Naive thymus-derived CD4-positive, alpha-beta T cell (primary cell): ENCODE measurements at places on chromosomes 2 and 18. TPM values are rescaled to one million over a fixed set of nuclear protein-coding genes. Genes with fewer than 3 reads are reported as not detected.

DNA sequence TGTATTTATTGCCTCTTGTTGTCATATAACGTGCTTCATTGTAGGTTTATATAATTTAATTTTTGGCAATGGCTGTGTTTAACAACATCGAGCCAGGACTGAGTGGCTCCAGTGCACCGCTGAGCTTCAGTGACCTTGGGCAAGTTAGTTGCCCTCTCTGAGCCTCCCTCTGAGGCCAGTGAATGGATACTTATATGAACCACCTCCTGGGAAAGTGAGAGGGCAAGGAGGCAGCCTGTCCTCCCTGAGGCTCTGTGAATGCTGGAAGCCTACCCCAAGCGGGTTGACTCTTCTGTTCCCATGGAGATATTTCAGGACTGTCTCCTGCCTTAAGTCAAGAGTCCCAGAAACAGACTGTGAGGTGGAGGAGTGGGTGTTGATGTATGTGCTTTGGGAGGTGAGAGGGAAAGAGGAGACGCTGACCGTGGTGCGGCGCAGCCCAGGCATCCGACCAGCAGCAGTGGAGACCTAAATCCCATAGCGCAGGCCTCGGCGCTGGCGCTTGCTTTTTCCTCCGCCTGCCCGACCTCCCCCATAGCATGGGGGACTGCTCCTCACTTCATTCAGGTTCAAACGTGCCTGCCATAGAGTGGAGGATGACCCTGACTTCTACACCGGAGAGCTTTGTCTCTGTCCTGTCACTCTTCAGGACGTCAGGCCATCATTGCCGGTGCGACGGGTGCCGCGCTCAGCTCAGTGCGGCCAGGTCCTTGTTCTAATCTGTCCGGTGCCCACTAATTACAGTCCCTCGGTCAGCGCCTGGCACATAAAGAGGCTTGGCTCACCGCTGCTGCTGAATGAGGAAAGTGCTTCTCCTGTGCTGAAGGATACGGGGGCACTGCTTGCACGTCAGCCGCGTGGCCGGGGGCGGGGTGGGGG, 167.3 kb upstream of the HS6ST1 start:
- DNase-seq, result no peak

ALLC gene
- not detected for polyA plus RNA-seq

DNA sequence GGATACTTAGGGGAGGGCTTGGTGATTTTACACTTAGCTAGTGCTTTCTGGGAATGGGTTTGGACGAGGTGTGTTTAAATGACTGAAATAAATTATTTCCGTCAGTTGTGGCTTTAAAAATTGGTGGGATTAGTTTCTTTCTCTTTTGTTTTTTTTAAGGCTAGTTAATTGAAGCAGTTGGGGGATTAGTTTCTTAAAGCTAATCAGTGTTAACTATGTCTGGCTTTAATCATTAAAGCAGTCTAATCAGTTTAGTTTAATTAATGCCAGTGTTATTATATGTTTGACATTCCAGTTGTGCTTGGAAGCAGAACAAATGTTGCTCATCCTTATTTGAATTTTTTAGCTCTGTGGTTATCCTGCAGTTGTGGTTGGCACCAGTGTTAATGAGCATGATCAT, 10.2 kb downstream of the MTA3 start:
- no peak for DNase-seq

GRCh38 chr2:203683932-203684556, 22.4 kb upstream of the CD28 start:
- DNase-seq, result no peak

SNTG2 gene
- 0.26 TPM for polyA plus RNA-seq

CGREF1 gene
- polyA plus RNA-seq, result 0.50 TPM
